ENCODE measurements at places on chromosomes 3 and 15.

DNA sequence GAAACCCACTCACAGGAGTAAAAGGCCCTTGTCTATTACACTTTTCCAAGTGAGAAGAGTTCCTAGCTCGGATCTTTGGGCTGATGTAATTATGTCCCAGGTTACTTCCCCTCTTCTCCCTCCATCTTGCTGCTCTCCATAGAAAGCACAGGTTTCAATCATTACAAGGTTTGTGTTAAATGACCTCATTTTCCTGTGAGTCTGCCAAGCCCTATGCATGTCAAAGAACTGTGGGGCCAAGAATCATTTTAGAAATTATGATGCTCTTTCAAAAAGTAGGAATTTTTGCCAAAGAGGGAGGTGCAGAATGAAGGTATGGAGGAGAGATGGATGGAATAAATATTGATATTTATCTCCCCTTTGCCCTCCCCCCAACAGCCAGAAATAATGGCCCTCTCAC, 129.3 kb upstream of the TPM1 start:
- DNase-seq = no peak

DNA sequence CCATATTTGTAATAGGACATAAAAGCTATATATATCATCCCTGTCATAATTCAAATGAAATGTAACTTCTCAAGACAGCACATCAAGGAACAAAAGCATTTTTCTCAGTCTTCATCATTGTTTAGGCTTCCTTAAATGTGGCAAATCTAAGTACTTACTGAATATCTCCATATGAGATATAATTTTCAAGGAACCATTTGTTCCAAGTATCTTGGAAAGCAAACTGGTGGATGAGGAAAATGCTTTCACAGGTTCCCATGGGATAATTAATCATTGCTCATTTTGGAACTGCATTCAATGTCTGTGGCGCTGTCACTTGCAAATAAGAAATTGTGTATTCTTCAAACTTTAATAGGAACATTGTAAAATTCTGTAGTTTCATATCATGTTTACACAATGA, 52.6 kb upstream of the ZNF385D start:
- no peak for DNase-seq

- no peak for DNase-seq
Observed at GRCh38 chr3:90092994-90093393, 985.6 kb downstream of the EPHA3 start.

- no peak for DNase-seq
Observed at GRCh38 chr3:186642014-186642413, 1.8 kb downstream of the FETUB start.

DNA sequence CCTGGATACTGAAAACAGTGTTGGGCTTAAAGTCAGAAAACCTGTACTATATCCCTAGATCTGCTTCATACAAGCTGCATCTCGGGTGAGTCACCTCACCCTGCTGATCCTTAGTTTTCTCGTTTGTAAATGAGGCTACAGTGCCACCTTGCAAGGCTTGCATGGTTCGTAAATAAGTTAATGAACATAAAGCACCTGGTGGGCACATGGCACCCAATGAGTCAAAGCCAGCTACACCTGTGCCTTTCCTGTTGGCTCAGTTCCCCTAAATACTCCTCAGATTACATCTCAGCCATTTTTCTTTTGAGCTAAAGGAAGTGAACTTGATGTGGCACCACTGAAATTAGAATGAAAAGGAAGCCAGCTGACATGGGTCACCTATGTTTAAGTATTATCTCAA, 26.5 kb downstream of the RTP1 start:
- no peak for DNase-seq

DNA sequence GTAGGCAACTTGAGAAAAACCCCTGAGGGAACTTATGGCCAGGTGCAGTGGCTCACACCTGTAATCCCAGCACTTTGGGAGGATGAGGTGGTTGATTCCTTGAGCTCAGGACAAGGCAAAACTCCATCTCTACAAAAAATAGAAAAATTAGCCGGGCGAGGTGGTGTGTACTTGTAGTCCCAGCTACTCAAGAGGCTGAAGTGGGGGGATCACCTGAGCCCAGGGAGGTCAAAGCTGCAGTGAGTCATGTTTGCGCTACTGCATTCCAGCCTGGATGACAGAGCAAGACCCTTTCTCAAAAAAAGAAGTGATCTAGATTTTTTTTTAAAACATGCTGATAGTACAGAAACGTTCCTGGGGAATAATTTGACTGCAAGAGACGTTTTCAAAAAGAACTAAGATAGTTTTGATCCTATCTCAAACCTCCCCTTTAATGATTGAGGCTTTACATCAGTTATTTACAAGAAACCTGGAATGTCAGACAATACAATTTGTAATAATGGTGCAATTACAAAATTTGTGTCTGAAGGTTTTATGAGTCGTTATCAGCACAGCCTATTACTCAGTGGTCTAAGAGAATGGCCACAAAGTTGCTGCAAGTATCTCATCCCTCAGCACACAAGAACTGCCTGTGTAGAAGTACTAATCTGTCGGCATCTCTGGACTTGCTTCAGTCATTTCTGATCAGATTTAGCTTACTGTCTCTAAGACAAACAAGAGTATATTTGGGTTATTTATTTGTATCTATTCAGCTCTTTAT, 32.2 kb upstream of the KLHL25 start:
- DNase-seq = no peak
